ENCODE measurements at places on chromosomes 11 and 22.

DNA sequence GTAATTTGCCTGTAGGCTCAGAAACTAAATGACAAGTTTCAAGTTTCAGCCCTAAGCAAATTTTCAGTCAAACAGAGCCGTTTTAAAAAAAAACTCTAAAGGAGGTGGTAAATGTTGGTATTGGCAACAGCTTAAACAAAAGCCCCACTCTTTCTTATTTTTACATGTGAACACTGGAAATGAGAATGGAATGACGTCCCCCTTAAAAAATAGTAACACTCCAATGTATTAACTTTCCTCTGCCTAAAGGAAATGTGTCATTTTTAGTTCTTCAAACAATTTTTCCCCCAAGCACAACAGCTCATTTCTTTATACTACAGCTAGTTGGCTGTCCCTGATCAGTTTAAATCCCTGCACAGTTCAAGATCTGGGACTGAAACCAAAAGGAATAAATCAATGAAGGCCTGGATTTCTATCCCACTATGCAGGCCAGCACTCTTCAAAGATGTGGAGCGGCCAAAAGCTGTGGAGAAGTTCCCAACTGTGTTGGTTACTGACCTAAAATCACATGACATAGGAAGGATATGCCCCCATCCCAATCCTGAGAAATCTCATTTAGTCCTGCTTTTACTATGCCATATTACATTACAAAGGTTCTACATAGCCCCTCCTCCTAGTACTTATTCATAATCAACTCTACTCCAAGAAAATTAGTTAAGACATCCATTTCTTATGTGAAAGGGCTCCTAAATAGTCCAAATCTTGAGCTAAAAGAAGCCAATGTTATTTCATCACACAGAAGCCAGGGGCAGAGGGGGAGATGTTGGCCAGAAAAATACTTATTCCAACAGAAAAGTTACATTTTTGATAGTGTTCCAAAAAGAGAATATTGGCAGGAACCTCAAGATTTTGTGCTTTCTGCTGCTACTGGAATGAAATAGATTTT, 95.9 kb downstream of the CADM1 start:
- DNase-seq: no peak

DNA sequence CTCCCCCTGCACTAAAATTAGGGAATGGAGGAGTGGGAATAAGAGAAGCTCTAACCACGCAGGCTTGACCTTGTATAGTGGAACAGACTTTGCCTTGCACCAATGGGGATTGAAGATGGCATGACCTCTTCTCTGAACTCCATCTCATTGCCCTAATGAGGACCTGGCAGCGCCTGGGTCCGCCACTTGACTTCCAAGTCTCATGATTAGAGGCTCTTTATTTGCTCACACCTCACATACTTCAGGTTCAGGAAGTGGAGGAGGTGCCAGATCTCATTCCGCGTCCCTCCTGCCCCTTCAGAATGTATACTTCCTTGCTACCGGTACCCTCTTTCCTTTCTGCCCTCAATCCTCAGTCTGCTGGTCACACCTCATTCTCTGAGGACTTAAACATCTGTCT, 106.0 kb upstream of the CD44 start:
- DNase-seq: no peak

DNA sequence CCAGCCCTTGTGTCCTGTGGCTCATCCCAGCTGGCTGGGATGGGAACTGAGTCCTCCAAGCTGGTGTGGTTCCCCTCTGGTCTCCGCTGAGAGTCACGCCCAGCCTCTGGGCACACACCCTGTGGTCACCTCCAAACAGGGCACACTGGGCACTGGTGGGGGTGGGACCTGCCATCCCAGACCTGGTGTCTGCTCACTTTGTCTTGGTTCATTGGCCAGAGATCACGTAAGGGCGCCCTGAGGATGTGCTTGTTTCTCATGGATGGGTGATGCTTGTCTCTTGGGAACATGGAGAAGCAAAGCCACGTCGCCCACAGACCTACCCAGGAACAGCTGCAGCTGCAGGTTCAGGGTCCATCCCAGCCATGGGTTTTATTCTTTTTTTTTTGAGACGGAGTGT, 43.1 kb downstream of the LRP5 start:
- DNase-seq: no peak

- DNase-seq: no peak
These were observed 23.8 kb upstream of the IGSF22 start for GRCh38 chr11:18749681-18750319.

All from GM18507 (cell line).